ENCODE measurements at places on chromosomes 3 and 15.
A peak's percentile ranks its signal among the peaks of the same experiment; 100 is the strongest.

DNA sequence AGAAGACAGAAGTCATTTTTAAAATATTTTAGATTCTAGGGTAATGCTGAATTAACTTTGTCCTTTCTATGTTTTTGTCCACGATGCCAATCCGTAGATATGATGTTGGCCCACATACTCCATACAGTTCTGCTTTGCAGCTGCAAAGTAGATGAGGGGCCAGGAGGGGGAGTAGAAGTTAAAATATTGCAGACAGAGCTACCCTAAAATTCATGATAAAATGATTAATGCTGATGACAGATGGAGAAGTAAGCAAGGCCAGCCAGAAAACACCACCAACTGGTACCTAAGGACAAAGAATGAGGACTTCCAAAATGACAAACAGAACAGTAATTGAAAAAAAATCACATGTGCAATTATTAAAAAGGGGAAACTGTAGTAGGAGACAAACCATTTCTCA is 756.6 kb upstream of the ARPP21 start:
- no peak for DNase-seq

DNA sequence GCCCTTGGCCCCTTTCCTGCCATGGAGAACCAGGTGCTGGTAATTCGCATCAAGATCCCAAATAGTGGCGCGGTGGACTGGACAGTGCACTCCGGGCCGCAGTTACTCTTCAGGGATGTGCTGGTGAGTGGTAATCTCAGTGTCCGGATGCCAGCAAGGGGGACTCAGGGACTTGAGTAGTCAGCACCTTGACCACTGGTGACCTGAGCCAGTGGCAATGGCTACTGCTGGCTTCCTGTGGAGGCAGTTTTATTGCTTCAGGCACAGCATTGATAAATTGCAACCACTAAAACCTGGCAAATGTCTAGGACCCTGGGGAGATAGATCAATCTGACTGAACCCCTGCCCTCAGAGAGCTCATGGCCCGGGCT is 830 bp downstream of the MAP2K5 start:
- no peak for DNase-seq

DNA sequence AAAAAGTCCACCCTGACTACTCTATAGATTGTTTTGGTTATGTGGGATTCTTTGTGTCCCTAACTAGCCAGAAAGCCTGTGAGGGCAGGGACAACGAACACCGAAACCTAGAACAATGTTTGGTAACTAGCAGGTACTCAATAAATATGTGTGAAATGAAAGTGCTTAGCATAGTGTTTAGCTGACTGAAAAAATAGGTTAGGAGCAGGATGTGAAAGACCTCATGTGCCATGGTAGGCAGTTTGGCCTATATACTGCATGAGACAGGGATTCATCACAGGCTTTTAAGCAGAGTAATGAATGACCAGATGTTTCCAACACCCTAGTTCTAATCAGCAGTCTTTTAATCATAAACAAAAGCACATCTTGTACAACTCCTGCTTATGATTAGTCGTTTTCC is 64.2 kb downstream of the MYO5A start:
- DNase-seq = no peak

- no peak for DNase-seq
These were observed 11.2 kb upstream of the KPNA4 start for GRCh38 chr3:160576621-160577020.

GRCh38 chr3:170753421-170754310 is 116.3 kb downstream of the RPL22L1 start:
- DNase-seq = peak; percentile 68

DNA sequence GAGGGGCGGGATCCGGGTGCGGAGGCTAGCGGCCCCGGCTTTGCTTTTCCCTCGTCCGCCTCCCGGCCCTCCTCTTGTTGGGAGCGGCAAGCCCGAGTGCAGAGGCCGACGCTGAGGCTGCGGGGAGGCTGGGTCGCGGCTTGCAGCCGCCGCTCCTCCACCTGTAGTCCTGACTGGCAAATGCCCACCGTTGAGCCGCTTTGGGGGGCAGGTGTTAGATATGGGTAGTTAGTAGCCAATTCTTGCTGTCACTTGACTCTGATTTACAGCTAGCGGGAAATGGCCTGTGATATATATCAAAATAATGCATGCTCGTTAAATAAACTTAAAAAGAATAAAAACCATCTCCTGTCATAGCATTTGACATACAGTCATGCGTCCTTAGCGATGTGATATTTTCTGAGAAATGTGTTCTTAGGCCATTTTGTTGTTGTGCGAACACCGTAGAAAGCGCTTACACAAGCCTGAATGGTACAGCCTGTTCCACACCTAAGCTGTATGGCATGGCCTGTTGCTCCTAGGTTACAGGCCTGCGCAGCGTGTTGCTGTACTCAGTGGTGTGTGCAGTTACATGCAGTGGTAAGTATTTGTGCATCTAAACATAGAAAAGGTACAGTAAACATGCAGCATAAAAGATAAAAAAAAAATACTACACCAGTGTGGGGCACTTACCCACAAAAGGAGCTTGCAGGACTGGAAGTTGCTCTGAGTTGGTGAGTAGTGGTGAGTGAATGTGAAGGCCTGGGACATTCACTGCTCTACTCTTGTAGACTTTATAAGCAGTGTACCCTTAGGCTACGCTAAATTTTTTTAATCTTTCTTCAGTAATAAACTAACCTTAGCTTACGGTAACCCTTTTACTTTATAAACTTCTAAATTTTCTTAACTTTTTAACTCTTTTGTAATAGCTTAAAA is 873 bp downstream of the CAPN7 start:
- peak; percentile 22 for DNase-seq

DNA sequence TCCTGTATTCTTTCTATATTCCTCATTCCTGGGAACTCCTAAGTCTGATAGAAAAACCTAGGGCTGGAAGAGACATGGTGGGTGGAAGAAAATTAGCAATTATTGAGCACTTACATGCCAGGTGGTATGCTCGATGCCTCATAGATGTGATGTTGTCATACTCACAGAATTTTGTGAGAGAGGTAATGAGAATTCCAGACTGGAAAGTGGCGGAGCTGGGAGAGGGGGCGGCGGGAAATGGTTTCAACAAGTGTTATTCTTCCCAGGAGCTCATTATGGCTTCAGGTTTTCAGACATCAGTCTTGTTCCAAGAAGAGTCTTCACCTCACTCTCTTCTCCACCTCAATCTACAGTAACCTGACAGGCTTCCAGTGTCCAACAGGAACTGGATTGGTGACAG is 16.2 kb downstream of the TIMP4 start:
- DNase-seq = no peak

DNA sequence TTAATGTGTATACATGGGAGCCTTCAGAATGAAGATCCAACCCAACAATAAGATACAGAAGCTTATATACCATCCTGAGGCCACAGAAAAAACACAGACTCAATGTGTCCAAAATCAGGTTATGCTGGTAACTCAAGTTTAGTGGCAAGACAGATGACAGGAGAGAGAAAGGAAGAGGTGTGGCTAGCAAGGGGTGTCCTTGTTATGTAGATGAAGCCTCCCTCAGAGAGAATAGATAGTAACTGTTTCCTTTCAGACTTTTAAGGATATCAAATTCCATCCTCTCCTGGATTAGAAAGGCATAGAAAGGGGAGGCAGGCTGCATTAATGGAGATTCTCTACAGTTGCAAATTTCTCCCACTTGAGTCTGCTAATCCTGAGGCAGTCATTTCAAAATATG is 447.4 kb downstream of the GABRB3 start:
- DNase-seq = no peak

GRCh38 chr15:73691396-73691795 is 7.2 kb downstream of the CD276 start:
- peak; percentile 62 for DNase-seq
